ENCODE measurements at places on chromosomes 12 and 14.

DNA sequence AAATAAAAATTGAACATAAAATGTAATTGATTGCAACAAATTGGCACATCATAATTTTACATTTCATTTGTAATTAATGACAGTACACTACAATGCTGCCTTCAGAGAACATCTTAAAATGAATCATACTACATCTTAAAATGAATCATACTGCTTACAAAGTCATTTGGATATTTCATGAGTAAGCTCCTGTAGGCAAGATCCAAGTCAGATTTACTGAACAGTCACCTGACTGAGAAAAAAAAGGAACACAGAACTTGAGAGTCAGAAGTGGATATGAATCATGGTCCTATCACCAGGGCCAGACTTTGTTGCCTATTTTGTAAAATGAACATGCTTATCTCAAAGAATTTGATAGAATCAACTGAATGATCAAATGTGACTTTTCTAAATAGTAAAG lies 32.7 kb upstream of the FBLN5 start:
- DNase-seq = peak; percentile 76

DNA sequence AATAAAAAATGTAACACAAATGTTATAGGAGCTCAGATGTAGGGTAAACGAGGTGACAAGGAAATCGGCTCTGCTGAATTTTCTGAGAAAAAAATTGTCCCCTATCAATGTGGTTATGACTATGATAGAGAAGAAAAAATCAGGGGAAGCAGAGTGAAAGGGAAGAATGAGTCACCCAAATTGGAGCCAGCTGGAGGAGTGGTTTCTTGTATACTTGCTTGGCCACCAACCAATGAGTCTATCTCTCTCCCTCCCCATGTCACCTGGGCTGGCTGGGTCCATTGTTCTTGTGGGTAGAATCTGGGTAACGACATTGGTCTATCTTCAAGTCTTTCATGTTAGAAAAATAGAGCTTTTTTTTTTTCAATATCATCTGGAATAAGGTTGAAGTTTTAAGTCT lies 196.6 kb upstream of the FLRT2 start:
- DNase-seq = peak; percentile 33

DNA sequence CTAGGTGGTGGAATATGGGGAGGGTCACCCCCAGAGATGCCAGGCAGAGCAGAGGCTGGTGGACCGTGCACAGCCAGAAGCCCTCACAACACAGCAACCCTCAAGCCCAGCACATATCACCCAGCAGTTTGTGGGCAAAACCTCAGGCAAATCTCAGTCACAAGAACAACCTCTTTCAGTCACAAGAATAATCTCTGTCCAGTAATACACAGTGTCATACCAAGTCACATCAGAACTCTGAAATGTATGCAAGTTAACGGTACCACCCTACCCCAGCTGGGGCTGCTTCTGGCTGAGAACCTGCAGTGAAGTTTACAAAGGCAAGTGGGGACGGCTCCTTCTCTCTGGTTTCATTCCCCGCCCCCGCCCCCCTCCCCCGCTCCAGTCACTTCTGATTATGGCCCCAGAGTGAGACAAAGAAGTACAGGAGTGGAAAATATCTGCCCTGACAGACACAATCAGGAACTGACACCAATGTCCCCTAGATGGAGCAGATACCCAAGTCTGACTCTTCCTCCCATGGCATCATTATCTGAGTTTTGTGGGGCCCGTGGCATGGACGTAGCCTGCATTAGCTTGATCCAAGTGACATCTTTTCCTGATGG lies 480.9 kb upstream of the TMEM132C start:
- no peak for DNase-seq

DNA sequence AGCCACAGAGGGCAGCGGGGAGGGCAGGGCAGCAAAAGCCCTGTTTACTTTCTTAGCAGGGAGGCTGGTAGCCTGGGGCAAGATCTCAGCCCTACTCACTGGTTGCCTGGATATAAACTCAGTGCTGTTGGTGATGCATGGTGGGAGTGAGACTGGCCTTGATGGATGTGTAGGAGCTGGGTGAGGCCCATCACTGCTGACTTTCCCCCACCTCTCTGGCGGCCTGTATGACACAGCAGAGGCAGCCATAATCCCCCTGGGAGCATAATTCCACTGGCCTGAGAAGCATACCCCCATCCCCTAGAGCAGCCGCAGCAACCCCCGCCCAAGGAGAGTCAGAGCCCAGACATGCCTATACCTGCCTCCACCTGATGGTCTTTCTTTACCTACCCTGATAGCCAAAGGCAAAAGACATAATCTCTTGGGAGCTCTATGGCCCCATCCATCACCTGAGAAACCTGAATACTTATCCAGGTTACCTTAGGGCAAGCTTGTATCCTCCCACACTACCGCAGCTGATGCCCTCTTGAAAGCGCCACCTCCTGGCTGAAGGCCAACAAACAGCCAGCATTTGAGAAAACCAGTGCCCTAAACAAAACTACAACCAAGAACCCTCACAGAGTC lies 59.3 kb downstream of the DNAI7 start:
- no peak for DNase-seq

- no peak for DNase-seq
These were observed 16.1 kb downstream of the HCAR2 start for GRCh38 chr12:122687086-122687485.

DNA sequence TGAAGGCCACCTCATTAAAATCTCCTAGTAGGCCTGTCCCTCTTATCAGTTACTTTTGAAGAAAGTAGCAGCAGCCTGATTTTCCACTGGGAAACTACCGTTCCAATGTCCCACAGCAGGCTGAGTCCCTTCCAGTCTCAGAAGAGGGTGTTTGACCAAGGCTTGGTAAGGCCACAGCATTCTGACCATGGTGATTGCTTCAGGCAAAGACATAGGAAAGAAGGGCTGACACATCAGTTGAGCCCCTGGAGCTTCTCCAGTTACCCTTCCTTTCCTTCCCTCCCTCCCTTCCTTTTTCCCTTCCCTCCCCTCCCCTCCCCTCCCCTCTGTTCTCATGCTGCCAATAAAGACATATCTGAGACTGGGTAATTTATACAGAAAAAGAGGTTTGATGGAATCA lies 234.3 kb upstream of the NOS1 start:
- no peak for DNase-seq

DNA sequence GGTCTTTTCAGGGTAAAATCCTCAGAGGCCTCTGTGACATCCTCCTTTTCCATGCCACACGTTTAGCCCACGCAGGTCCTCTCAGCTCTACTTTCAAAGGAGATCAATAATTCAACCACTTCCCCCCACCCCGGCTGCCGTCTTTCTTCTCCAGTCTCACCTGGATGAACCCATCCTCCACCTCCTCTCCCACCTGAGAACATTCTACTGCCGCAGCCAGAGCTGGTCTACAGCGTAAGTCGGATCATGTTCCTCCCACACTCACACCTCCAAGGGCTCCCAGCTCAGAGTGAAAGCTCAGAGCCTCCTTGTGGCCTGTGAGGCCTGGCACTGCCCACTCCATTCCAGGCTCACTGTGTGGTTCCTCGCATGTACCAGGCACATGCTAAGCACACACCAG lies 246.6 kb downstream of the CHST11 start:
- DNase-seq = no peak

- DNase-seq = no peak
These were observed 7.2 kb downstream of the PDE3A start for GRCh38 chr12:20375560-20375959.

DNA sequence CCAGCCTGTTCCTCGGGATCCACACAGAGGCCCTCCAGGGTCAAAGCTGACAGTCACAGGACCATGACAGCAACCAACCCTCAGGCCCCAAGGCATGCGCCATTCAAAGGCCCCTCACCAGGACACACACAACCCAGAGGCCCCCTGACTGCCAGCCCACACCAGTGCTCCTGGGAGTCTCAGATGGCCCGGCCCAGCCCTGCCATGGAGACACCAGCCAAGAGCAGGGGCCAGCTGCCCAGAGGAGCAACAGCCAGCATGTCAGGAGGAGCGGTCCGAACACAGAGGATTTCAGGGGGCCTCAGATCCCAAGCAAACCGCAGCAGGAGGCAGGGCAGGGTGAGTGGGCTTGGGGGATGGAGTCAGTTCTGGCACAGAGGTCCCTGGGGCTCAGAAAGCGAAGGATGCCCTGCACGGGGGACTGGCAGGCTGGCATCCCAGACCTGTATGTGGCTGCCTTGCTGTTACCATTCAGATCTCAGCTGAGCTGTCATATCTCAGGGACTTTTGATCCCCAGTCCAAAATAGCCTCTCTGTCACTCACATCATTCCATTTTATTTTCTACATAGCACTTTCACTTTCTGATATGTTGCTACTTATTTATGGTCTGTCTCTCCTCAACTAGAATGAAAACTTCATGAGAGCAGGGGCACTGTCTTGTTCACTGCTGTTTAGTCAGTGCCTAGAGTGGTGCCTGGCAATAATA lies 4.8 kb downstream of the TMEM229B start:
- DNase-seq = no peak

- no peak for DNase-seq
These were observed 50.3 kb upstream of the PPP2R5C start for GRCh38 chr14:101711041-101711856.

GRCh38 chr12:3931206-3931605 lies 58.0 kb upstream of the PARP11 start:
- DNase-seq = no peak

- DNase-seq = no peak
These were observed 106.5 kb downstream of the SAMD4A start for GRCh38 chr14:54673193-54674045.

- no peak for DNase-seq
These were observed 39.1 kb downstream of the CCDC85C start for GRCh38 chr14:99564926-99565259.

All from GM03348 (cell line).